Left kidney (tissue), 8 donors: ENCODE measurements at places on chromosomes 1 and 21.

- no peak for DNase-seq
These were observed 18.5 kb upstream of the ADARB1 start for GRCh38 chr21:45055861-45056260.

DNA sequence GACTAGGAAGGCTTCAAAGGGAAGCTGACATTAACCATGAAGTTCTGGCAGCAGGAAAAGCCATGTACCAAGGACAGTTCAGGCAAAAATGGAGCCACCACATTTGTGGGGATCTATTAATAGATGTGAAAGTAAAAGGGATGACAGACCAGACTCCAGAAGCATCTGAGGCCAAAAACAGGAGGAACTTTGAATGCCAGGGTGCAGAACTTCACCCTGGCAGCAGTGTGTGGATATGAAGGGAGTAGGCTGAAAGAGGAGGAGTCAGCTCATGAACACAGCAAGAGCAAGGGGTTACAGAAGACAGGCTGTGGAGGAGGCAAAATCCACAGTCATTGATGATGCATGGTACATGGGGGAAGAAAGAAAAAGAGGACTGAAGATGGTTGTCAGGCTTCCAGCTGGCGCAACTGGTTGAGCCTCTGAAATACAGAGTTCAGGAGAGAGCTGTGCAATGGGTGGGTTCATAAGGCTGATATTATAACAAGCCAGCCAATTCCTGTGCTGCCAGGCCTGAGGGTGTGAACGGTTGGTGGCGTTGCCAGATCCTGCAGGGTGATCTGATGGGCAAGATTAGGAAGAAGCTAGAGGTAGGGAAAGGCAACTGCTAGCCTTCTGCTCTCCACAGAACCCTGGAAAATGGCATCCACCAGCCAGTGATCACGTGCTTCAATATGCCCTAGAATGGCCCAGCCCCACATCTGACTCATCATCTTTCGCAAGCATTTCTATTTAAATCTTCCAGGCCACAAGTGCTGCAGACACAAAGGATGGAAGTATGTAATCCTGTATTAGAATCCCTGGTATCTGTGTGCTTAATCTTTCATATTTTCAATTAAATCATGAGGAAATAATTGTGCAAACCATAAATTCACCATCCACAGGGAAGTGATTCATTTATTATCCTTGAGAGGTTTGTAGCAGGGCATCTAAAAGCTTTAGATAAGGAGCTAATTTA lies 81.9 kb downstream of the SLC25A24 start:
- no peak for DNase-seq

- no peak for DNase-seq
These were observed 6.6 kb downstream of the KPNA6 start for GRCh38 chr1:32114420-32114819.

DNA sequence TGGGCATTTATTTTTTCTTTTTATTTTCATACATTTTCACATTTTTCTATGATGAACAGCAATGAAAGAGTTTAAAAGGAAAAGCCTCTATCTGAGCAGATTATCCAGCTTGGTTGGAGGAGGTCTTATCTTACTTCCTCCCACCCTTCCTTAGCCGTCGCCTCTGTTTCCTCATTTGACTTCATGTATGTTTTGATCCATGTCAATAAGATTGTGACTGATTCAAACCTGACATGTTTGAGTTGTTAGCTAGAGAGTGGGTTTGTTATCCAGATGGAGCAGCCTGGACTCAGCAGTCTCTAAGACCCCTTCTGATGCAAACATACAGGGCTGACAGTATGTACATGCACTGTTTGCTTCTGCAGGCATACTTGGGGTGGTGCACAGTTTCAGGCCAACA lies 31.2 kb downstream of the MACO1 start:
- DNase-seq, result no peak

DNA sequence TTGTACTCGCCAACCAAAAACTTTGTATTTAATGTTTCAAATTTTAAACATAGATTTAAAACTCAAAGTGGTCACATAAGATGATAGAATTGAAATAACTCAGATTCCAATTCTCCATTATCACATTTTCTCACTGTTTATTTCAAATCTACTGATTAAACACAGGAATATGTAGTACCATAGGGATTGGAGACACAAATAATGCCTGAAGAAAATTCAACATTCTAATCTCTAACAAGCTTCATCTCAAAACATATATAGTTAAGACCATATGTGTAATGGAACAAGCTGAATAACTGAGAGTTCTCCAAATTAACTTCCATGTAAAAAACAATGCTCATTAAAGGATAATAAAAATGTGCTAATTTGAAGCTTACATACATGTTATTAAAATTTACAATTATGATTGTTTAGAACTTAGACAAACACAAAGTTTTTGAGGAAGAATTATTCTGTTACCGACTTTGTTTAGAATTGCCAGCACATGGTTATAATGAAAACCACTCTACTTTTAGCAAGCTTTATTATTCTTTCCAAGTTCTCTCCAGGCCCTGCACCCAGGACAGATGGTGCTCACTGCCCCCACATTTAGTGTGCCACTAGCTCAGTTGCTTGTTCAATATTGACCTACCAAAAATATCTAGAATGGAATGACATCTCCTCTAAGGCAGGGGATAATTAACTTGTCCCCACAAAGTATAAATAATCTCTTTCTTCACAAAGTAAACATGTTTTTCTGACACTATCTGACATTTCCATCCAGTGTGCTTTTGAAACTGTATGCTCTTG lies 467.2 kb downstream of the TTLL7 start:
- DNase-seq, result no peak

- DNase-seq, result no peak
These were observed 38.6 kb upstream of the MAGOH start for GRCh38 chr1:53276902-53277281.

- DNase-seq, result no peak
These were observed 19.3 kb upstream of the KLHDC8A start for GRCh38 chr1:205375835-205376545.

DNA sequence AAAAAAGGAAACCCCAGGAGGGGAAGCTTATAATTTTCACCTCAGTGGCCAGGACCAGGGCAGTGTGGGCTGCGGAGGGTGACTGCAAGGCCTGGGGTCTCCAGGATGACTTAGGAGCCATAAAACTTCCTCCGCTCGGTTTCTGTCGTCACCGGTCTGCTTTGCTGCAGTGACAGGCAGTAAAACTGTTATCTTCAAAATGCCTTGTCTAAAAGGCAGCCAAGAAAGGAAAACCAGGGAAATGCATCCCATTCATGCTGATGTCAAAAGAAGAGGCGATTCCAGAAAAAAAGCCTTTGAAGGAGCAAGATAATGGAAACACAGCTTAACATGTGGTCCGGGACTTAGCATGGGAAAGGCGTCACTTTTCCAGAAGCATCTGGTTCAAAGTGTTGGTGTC lies 42.0 kb downstream of the COL6A1 start:
- peak; percentile 63 for DNase-seq

GRCh38 chr1:163273766-163274441 lies 47.9 kb upstream of the NUF2 start:
- DNase-seq, result peak; percentile 20

DNA sequence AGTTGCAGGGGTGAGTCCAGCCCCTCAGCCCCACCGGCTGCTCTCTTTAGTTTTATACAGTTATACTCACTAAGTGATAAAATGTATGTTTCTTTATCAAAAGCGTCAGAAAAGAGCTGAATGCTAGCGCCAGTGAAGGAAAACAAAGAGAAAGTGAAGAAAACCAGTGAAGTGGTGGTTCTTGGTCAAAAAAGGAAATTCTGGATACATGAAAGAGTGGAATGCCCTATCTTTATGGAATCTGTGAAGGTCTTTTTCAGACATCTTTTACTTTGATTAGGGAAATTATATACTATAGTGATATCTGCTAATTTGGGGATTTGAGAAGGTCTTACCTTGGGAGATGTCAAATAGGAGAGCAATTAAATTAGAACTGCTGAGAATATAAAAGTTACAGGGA lies 41.3 kb downstream of the GPR3 start:
- DNase-seq, result no peak

- DNase-seq, result no peak
These were observed 39.5 kb upstream of the DIPK1A start for GRCh38 chr1:93000751-93001175.

DNA sequence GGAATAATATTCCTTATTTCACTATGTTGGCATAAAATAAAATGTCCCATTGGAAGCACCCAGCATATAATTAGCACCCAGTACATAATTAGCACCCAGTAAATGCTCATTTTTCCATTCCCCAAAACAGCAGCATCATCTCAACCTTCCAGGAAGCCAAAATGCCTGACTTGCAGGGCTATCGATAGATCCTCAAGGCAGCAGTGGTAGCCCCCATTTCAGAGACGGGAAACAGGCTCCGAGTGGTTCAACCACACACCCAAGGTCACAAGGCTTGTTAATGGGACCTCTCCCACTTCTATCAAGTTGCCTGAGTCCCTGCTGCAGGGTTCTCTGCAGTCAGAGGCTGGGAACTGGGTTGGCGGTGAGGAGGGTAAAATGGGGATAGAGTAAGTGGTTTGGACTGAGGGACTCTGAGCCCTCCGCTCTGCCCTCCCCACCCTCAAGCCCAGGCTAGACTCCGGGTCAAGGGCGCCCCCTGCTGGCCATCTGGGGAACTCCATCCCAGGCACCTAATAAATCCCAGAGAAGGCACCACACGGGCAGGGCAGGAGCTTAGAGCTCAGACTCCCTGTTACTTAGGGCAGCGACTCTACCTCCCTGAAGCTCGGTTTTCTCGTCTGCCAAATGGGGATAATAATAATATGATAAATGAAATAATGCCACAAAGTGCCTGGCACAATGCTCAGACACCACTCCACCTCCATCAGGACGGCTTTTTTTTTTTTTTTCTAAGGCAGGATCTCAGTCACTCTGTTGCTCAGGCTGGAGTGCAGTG lies 21.9 kb upstream of the LAPTM5 start:
- DNase-seq, result peak; percentile 72

DNA sequence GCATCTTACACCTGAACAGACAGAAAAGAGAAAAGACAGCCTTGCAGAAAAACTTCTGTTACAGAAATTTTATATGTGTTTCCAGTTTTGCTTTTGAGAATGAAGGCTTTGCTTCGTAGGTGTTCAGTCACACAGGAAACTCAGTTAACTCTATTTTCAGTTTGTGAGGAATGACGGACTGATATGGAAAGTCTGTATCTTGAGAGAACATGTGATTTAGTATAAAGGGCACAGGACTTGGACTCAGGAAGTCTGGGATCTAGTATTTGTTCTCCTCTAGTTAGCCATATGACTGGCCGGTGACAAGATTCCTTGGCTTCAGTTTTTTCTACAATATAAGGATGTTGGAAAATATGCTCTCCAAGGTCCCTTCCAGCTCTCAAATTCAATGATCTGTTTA lies 149.1 kb downstream of the OLFM3 start:
- no peak for DNase-seq

DNA sequence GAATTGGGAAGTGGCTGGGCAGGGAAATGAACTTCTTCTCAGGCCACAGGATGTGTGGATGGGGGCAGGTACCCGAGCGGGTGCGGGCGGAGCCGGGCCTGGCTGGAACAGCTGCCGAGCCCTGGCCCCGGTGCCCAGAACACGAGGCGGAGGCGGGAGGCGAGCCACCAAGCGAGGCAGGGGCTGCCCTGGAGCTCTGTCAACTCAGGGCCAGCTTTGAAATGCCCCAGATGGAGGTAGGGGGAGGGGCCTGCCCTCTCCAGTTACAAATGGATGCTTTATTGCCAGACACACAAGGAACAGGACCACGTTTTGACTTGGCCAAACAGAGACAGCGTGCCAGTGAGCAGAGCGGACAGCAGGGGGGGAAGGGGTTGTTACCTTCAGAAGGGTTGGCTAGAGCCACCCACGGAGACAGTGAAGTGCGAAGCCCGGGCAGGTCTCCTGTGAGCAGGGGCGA lies 240.4 kb downstream of the SDCCAG8 start:
- peak; percentile 51 for DNase-seq

- DNase-seq, result no peak
These were observed 16.9 kb upstream of the RC3H1 start for GRCh38 chr1:174039027-174039426.

- DNase-seq, result no peak
These were observed 23.7 kb downstream of the ERRFI1 start for GRCh38 chr1:8002329-8002910.

GRCh38 chr1:223513309-223513708 lies 120.1 kb downstream of the CCDC185 start:
- DNase-seq, result no peak

- DNase-seq, result no peak
These were observed 6.6 kb upstream of the ADORA3 start for GRCh38 chr1:111509997-111510375.

GRCh38 chr1:219927956-219928790 lies at the start of gene SLC30A10:
SLC30A10 (minus strand) TSS chr1:219928557; CDS start chr1:219928440, 117 bp downstream.
- DNase-seq, result peak; percentile 20

GRCh38 chr1:18325136-18325535 lies 155.6 kb upstream of the KLHDC7A start:
- no peak for DNase-seq

DNA sequence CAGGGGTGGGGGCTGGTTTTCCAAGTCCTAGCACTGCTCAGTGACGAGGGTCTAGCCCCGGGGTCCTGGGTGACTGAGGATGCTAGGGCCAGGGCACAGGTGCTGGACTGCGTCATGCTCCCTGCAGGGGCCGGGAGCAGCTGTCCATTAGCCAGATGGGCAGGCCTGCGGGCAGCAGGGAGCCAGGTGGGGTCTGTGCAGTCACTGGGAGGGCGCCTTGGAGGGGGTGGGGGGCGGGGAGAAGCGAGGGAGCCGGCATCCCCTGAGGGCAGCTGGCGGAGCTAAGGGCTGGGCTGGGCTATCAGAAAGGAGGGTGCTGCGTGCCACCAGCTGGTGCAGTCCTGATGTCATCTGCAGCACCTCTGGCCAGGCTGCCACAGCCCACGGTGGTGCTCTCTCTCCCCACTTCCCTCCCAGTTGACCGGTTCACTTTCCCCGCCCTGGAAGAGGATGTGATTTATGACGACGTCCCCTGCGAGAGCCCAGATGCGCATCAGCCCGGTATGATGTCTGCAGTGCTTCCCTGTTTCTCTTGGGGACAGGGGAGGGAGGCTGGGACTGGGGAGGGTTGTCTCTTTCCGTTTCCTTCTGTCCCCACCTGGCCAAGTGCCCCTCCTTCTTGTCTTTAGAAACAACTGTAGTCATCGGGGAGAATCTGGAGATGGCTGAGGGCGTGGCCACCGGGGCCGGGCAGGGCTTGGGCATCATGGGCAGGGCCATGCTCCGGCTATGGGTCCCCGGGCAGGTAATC lies 63.8 kb downstream of the ARHGEF10L start:
- no peak for DNase-seq
